AG20443 (cell line): ENCODE measurements at places on chromosomes 12 and 14.
A peak's percentile ranks its signal among the peaks of the same experiment; 100 is the strongest.

GRCh38 chr12:37547611-37548010 is 769.0 kb upstream of the ALG10B start:
- DNase-seq, result no peak

- DNase-seq, result peak; percentile 17
Measured at GRCh38 chr12:71661977-71662530, 1.6 kb downstream of the ZFC3H1 start.

GRCh38 chr12:109832541-109833306 is 474 bp downstream of the TRPV4 start:
- no peak for DNase-seq

DNA sequence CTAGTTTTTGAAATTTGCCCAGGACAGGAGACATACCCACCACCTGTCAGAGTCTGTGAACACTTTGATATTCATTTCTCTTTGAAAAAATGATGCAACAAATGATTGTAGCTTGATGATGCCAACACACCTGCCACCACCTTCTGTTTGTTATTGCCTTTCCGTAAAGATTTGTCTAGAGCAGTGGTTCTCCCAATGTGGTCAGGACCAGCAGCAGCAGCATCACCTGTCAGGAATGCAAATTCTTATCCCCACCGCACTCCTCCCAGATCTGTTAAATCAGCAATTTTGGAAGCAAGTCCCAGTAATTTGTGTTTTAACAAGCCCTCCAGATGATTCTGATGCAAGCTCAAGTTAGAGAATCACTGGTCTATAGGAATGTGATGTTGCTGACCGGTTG is 9.9 kb downstream of the CCDC175 start:
- no peak for DNase-seq

DNA sequence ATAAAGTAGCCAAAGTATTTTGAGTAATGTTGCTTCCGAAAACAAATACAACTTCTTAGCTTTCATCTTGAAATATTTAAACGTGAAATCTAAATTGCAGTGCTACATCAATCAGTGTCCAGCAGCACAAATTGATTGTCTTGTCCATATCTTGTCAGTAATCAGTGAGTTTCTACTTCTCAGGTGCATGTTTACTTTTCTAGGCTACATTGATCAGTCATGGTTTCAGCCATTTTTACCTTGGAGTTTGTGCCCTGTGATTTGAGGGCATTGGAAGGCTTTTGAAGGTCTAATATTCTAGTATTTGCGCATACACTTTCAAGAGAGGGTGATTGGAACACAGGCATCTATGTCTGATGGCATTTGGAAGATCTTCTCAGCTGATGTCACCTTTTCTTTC is 12.4 kb downstream of the RMST start:
- no peak for DNase-seq

GRCh38 chr14:83828406-83828805 is 1701.5 kb upstream of the FLRT2 start:
- no peak for DNase-seq

GRCh38 chr12:26269562-26270284 is 74.3 kb downstream of the SSPN start:
- DNase-seq, result no peak

DNA sequence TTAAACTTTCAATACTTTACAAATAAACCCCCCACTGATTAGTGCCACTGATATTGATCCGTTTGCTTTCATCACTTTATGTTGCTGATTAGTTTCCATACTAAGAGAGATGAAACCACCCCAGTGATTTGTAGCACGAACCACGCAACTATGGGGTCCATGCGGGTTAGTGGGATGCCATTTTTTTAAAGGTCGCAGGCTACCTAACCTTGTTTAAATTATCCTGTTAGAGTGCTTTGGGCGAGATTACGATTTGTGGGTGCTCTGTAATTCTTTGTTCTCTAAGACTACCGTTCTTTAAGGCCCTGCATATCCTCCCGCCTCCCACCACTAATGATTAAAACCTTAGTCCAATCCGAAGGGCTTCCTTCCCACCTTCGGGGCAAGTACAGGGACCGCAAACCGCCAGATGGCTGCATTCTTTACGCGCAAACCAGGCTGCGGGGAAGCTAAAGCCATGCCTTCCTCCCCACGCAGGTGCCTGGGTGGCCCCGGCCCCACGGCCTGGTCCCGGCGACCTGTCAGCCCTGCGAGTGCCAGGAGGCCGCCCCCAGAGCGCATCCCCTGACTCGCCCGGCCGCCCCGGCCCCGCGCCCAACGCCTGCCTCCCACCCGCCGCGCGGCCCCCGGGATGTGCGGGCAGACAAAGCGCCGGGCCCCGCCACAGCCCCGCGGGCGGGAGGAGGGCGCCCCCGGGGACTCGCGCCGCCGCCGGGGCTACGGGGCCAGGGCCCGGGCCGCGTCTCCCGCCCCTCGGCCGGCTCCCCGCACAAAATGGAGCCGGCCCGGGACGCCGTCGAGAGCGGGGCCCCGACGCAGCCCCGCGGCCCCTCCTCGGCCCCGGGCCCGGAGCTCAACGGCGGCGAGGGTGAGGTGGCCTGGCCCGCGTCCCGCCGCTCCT is 759 bp downstream of the NFYB start:
- peak; percentile 48 for DNase-seq

DNA sequence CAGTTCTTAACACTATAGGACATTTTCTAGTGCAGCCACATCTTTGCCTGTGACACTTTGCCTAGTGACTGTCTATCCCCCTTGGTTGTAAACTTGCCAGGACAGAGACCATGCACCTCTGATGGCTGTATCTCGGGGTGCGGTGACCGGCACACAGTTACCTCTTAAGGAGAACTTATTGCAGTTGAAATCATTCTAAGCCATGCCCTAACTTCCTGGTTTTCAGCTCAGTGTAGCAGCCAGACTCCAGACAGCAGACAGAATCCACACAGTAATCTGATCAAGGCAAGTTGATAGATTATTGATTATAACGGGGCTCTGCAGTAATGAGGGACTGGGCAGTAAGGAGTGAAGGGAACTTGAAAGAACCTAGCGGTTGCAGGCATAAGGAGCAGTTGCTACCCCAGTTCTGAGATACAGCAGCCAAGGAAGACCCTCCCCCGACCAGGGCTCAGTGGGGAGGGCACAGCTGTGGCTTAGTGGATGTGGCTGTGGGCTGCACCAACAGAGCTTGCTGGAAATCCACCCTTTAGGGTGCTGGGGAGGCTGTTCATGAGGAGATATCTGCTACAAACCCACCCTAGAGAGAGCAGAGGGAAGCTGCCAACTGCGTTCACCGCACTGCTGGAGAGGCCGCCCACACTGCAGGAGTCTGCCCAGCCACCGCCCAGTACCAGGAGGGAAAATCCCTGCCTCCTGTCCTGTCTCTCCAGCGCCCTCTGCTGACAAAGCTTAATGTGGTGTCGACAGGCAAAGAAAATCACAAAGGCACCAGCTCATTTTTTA is 58.2 kb upstream of the BEGAIN start:
- DNase-seq, result peak; percentile 92

- no peak for DNase-seq
Measured at GRCh38 chr12:14930299-14930698, 8.0 kb downstream of the ERP27 start.

GRCh38 chr14:83867566-83868225 is 1662.2 kb upstream of the FLRT2 start:
- DNase-seq, result no peak

DNA sequence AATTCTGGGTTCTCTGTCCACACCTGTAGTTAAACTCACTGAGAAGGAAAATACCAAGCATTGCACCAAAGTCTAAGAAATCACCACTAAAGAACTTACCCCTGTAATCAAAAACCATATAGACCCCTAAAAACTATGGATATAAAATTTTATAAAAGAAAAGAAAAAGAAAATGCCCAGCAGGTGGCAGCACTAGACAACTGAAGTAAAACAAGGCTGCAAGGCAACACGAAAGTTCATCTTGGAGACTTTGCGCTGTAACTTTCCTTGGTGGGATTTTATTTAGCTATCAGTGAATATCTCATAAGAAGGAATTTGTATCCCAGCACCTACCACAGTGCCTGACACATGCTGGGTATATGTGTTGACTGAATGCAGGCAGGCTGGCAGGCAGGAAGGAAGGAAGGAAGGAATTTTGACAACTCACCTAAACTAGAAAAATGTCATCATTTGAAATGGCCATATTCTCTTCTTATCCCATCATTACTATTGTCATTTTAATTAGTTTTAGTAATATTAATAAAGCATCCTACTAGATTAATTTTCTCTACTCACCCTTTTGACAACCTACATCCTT is 68.2 kb upstream of the ETV6 start:
- DNase-seq, result peak; percentile 57

- no peak for DNase-seq
Measured at GRCh38 chr12:106633451-106633823, 50.6 kb downstream of the RFX4 start.

GRCh38 chr12:6424866-6425265 is 19.9 kb upstream of the CD27 start:
- DNase-seq, result no peak

- DNase-seq, result peak; percentile 33
Measured at GRCh38 chr12:12779529-12779928, 5.9 kb upstream of the APOLD1 start.

DNA sequence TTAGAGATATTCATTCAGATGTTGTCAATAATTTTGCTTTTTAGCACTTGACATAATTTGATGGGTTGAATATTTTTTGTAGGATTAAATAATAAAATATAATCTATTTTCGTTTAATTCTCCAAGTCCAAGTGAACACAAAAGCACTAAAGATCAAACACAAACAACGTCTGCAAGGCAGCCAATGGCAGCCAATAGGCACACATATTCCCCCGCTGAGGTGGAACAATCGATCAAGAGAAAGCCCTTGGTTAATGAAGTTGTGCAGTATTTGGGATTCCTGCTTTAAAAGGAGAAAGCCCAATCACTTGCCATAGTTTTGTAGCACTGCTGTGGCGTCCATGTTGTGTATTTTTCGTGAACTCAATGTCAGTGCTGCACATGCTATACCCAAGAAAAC is 1.5 kb downstream of the DHRS7 start:
- DNase-seq, result no peak

DNA sequence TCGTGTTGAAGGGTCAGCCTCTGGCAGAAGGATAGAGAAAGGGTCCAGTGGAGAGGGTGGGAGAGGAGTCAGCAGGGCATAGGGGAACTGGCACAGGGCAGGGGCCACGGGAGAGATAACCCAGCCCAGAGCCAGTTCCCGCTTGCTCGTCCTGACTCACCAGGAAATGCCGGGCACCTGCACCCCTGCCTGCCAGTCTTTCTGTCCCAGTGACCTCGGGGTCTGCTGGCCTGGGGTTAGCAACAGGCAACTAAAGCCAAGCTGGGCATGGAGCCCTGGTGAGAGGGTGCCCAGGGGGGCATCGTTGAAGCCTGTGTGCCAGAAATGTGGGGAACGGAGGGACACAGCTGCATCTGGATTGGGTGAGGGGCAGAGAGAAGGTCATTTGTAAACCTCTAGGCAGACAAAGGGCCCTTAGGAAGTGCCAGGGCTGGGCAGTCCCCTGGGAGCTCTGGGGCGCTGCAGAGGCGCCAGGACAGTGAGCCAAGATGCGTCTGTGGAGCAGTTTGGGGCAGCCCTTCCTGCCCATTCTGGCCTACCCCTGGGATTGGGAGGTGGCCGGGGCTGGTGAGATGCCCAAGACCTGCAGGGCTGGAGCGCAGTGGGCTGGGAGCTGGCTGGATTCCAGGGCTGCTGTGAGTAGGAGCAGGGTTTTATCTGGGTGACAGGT is 5.5 kb downstream of the TNFAIP2 start:
- no peak for DNase-seq

- peak; percentile 89 for DNase-seq
Measured at GRCh38 chr14:68548194-68549076, 244.4 kb downstream of the ZFP36L1 start.

- no peak for DNase-seq
Measured at GRCh38 chr12:104402630-104403029, 54.1 kb upstream of the CHST11 start.

GRCh38 chr12:53221203-53222080 is 10.6 kb downstream of the RARG start:
- DNase-seq, result peak; percentile 84

DNA sequence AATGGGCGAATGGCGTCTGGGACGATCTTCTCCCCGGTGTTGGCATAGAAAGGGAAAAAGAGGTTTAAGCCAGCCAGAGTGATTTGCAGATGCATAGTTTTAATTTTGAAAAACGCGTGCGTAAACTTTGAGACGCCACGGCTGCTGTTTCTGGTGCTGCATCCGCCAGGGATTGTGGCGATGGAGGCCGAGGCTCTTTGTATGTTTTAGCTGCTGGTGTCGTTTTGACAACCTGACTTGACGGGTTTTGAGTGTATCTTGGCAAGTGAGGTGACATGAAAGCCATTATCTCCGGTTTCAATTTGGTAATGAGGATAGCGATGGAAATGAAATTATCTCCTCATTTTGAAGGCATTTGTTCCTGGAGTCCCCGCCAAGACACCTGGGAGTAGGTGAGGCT is 1.6 kb downstream of the PTGDR start:
- no peak for DNase-seq

- DNase-seq, result no peak
Measured at GRCh38 chr12:51601241-51601640, 10.2 kb downstream of the SCN8A start.

DNA sequence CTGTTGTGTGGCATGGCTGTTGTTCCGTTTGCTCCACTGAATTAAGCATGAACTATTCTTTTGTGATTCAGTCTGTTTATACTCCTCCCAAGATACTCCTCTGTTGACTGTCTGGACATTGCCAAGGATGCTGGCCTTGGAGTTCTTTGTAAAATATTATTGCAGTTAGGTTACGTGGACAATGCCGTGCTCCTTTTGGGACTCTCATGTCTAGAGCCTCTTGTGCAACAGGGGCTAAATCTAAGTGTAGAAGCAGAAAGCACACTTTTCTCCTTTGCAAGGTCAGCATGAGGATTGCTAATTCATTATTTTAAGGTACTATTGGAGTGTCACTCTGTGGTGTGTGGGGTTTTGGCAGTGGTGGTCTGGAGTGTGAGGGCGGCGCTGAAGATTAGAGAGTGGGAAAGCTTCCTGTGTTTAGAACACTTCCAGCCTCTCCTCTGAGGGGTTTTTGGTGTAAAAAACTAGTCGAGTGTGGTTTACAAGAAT is 125.4 kb downstream of the SAMD4A start:
- no peak for DNase-seq

DNA sequence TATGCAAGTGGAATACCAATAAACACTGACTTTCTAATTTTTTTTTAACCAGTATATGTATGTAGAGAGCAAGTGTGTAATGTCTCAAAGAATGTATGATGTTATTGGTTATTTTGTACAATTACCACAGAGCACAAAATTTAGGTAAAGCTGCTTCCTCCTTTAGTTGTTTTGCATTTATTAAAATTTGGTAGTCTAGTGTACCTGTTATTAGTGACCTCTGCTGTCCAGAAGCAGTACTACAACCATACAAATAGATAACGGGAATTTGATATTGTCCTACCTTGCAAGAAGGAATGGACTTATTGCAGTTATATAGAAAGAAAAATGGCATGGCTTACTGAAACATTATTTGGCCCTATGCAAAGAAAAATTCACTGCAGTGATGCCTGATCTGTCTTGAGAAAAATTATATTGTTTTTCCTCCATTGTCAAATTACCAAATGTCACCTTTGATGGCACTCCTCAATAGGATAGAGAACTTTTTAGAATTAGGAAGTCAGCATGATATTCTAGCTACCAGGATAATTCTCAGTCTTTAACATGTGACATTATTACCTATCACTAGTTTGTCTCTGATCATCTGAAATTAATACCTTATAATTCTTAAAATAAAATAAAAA is 153.9 kb upstream of the RMST start:
- DNase-seq, result peak; percentile 11
